ENCODE measurements at places on chromosomes 5 and 9.

- no peak for DNase-seq
These were observed 64.9 kb downstream of the SIL1 start for GRCh38 chr5:139133282-139133681.

DNA sequence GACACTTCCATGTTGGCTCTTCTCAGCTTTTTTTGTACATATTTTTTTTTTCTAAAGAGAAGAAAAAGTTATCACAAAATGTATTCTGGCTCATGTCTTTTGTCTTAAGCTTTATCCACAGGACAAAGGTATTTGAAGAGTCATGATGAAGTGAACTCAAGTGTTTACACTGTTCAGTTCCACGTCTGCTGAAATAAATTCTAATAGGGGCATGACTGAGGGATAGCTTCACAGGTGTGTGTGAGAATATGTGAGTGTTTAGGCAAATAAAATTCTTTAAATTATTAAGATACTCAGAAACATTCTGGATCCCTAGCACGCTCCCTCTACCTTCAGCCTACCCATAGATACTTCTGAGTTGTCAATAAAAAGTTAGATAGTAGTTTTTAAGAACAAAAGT is 59.8 kb downstream of the BAAT start:
- no peak for DNase-seq

DNA sequence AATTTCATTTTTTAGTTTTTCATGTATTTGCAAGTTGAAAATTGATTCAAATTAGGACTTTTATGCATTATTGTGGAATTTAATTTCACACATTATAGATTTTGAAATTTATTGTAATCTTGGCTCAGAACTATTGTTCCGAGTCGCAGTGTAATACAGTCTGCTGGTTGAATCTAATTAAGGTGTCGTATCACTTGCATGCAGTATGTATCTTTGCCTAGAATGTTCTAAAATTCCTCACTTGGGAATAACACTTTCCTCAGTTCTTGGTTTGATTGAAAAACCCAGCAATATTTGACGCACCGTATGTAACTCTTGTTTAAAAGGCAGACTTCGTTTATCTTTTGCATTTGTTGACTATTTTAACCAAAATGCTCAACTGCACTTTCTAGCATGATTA is 49.4 kb downstream of the MELK start:
- no peak for DNase-seq

DNA sequence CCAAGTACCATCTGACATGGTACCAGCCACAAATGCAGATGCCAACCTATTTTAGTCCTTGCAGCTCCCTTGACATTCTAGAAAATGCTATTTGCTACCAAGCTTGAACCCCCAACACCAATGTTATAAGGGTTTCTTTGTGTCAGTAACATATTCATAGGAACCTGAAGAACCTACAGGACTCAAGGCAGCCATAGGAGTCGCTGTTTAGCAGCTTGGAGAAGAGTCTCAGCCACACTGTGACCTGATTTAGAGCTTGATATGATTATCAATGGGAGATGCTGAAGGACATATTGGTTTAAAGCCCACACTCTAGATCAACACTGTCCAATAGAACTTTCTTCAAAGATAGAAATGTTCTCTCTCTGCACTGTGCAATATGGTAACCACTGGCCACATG is 6.4 kb upstream of the ZFR start:
- no peak for DNase-seq

DNA sequence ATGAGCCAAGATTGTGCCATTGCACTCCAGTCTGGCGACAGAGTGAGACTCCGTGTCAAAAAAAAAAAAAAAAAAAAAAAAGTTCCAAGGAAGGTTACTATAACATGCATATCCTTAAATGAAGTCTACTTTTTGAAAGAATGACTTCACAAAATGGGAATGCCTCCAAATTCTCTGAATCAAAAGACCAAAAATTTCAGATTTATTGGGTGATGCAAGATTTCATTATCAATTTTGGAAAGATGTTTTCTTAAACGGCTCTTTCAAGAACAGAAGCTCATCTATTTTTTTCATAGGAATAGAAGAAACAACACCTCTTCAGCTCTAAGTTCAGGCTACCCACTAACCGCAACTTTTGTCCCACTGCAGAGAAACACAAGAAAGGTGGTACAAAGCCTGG is 69.9 kb downstream of the AUH start:
- DNase-seq: no peak

DNA sequence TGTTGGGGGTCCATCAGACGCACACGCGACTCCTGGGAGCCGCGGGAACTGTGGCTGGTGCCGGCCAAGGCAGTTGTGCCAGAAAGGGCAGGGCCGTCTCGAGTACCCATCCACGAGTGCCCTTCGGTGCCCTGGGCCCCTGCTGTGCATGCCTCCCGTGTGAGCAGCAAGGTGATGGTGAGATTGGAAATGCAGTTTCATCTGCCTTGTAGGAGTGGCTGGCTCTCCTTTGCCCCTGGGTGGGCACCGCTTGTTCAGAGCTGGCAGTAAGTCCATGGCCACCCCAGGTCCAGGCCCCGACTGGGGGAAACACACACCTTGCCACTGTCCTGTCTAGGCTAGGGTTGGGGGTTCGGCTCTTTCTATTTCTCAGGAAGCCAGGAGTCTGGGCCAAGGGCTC is 5.7 kb downstream of the NKD2 start:
- DNase-seq: no peak

- no peak for DNase-seq
These were observed 192.4 kb downstream of the HSPA4 start for GRCh38 chr5:133244242-133244641.

- DNase-seq: no peak
These were observed 18.8 kb upstream of the RGS3 start for GRCh38 chr9:113444736-113445135.

DNA sequence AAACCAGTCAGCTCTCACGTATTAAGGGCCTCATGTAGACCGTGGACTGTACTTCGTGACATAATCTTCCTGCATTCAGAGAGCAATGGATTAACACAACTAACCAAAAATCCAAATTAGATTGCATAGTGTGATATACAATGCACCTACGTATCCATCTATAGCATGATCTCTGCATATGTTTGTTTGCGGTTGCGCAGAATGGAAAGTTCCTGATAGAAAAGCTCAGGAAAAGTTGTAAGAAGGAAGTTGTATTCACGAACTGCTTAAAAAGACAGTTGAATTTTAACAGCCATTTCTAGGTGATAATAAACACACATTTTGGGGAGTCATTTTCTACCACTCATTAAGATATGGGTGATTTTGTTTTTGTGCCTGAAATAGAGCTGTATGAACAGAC is 869.0 kb downstream of the TLE4 start:
- DNase-seq: no peak

DNA sequence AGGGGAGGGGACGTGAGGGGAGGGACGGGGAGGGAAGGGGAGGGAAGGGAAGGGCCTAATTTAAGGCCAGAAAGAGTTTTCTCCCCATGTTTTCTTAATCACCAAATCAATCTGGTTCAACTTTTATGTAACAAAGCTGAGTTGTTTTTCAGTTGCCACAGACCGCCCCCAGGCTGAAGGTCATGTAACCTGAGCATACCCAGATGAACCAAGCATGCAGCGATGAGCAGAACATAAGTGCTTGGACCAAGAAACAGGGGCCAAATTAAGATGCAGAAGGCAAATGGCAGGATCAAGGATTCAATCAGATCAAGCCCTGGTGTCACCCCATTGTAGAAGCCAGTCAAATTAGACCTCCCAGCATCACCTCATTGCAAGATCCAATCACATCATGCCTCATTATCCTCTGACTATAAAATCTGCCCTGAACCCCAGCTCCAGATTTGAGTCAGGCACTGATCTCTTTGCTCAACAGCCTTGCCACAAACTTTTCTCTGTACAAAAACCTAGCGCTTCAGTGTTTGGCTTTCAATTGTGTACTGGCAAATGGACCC is 113.5 kb upstream of the TNPO1 start:
- DNase-seq: no peak

- no peak for DNase-seq
These were observed 360.5 kb downstream of the IRX2 start for GRCh38 chr5:2391021-2391420.

DNA sequence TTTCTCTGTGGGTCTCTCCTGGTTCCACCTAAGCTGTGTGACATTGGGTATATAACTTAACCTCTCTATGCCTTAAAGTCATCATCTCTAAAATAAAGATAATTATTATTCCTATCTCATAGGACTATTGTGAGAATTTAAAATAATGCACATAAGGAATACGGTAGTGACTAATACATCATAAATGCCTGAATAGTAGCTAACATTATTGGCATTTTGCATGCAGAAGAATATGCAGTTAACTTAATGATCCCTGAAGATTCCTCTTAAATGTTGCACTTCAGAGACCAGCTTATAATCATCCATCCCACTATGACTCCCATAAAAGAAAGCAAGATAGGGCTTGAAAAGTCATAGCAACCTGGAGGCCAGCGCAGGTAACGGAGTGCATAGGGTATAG is 32.4 kb downstream of the OXCT1 start:
- no peak for DNase-seq

- DNase-seq: no peak
These were observed 2.2 kb upstream of the DNAJB5 start for GRCh38 chr9:34987160-34987901.

All from astrocyte of the spinal cord (primary cell).